Right ventricle myocardium inferior (tissue), 1 donor: ENCODE measurements at places on chromosomes 3 and 15.

DNA sequence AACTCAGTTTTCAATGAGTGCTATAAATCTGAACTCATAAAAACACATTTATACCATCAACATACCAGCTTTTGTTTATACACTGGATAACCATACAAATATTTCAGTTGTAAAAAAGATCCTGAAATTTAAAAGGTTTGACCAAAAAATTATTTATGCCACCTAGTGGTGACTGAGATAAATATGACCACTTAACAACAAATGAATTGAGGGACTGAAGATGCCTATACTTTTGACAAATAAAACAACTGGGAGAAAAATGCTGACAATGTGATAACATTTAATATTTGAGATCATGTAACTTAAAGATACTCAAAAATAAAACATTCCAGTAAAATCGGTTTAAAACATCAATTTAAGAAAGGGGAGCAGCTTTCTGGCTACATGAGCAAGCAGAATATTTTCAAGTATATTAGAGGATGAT is 30.4 kb downstream of the ATG3 start:
- no peak for DNase-seq

- DNase-seq, result no peak
Observed at GRCh38 chr15:80405970-80406369, 1.8 kb downstream of the ARNT2 start.

DNA sequence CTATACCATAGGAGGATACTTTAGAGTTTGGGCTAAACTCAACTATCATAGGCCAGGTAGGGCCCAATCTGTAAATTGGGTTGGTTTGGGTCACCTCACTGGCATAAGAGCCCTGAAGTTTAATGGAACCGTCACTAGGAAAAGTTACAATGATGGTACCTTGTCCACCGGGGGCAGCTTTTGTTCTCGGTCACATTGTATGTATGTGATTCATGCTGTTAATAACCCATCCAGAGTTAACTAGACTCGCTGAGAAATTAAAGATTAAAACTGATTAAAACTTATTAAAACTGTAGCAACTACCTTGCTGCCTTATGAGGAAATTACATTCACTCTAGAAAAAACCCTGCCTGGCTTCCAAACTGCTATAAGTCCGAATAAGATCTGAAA is 145.0 kb upstream of the TMCO5A start:
- no peak for DNase-seq

- DNase-seq, result no peak
Observed at GRCh38 chr15:64747578-64747977, 27.8 kb downstream of the RBPMS2 start.

GRCh38 chr3:133469140-133469731 is 69.4 kb downstream of the BFSP2 start:
- DNase-seq, result no peak

- DNase-seq, result no peak
Observed at GRCh38 chr3:47515864-47516319, 2.4 kb upstream of the ELP6 start.

- DNase-seq, result no peak
Observed at GRCh38 chr3:169337500-169338078, 325.9 kb downstream of the MECOM start.

DNA sequence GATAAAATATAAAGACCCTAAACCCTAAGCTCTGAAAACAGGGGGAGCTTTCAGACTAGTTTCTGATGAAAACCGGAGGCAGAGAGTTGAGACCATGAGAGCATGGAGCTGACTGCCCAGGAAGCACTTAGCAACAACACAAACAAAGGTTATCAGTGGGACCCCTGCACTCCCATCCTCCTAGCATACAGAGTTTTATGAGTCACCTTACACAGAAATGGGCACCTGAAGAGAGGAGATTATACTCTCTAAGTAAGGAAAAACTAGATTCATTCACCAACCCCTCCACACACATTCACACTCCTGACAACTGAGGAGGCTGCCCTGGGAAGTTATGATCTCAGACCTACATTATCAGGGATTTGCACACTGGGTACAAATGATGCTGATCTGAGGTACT is 261.7 kb downstream of the ULK4 start:
- no peak for DNase-seq

- no peak for DNase-seq
Observed at GRCh38 chr15:85443046-85443445, 62.6 kb downstream of the AKAP13 start.

DNA sequence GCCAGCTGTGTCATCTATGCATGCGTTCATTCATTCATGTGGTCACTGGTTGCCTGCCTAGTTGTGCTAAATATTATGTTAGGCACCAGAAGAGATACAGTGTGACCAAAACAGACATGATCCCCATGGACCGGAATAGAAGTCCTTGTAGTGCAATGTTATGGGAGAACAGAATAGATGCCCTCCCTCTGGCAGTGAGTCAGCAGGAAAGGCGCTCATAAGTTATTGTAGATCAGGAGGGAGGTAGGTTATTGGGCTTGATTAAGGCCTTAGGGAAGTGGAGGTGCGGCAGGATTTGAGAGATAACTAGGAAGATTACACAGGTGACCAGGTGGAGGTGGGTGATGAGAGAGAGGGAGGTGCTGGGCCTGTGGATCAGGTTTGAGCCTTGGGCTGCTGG is 5.2 kb downstream of the MCTP2 start:
- no peak for DNase-seq

DNA sequence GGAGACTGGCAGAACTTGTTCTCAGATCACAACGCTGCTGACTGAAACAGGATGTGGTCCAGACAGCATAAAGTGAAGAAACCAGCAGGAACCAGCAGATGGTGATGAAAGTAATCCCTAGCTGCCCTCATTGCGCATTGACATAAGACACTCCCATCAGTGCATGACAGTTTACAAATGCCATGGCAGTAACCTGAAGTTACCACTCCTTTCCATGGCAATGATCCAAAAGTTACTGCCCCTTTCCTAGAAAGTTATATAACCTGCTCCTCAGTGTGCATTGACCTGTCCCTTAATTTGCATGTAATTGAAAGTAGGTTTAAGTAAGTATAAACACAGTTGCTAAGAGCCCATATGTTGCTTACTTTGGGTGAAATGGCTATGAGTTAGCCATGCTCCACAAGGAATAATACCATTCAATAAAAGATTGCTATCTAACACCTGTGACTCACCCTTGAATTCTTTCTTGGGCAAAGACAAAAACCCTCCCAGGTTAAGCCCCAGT is 149.1 kb upstream of the CD96 start:
- no peak for DNase-seq

DNA sequence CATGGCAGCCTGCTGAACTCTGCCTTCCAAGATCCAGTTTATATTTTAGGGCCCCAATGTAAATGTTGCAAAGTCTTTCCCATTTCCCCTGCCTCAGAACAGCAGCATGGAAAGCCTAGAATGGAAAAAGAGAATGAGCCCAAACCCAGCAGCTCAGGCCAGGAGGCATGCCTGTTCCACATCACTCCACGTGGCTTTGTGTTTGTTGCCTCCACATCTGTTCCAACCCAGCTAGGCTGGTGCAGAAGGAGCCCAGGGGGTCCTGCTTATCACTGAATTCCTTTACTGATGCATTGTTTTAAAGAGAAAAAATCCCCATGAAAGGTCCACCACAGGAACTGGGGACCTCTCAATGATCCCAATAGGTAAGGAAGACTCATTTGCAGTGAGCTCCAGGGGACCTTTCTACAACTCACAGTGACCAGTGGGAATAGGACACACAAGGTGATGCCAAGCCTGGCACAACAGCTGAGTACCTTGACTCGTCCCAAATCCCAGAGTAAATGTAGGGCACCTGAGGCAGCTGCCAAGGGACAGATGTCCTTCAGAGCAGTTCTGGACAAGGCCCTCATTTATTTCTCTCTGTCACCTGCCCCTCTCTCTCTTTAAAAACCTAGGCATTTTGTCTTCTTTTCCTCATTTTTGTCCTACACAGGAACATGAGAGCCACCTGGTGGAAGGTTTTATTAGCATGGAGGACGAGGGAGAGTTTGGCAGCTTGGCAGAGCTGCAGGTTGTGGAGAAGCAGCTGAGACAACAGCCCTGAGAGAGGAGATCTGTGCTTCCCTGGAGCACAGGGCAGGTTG is 41.7 kb upstream of the ADAMTS17 start:
- DNase-seq, result no peak

DNA sequence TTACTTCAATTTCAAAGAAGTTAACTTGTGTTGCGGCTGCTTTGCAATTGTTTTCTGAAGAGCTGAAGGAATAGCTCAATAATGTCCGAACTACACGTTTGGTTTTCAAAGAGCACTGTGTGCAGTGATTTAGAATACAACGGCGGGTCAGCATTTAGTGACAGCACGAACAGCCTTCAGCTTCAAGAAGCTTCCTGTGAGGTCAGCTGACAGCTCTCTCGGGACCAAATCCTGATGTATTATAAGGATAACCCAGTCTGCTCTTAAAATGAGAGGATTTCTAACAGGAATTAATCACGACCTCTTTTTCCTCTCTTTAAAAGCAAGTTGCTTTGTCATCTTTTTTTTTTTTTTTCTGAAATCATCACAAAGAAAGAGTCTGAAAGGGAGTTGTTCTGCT is 97.9 kb upstream of the UNC13C start:
- peak; percentile 61 for DNase-seq

- DNase-seq, result no peak
Observed at GRCh38 chr15:51444807-51445206, 103.4 kb downstream of the GLDN start.

GRCh38 chr3:61724183-61724582 is 162.8 kb downstream of the PTPRG start:
- no peak for DNase-seq

DNA sequence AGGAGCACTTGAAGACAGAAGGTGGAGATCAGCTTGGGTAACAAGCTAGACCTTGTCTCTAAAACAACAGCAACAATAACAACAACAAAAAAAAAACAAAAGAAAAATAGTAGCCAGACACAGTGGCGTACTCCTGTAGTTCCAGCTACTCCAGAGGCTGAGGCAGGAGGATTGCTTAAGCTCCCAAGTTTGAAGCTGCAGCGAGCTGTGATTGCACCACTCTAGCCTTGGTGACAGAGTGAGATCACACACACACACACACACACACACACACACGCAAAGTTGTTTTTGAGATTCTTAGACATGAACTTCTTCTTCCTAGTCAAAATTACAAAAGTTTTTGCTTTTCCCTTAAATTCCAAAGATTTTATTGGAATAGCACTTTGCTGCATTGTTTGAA is 93.0 kb upstream of the IGSF10 start:
- peak; percentile 57 for DNase-seq

- no peak for DNase-seq
Observed at GRCh38 chr3:34000301-34000700, 201.9 kb downstream of the PDCD6IP start.

DNA sequence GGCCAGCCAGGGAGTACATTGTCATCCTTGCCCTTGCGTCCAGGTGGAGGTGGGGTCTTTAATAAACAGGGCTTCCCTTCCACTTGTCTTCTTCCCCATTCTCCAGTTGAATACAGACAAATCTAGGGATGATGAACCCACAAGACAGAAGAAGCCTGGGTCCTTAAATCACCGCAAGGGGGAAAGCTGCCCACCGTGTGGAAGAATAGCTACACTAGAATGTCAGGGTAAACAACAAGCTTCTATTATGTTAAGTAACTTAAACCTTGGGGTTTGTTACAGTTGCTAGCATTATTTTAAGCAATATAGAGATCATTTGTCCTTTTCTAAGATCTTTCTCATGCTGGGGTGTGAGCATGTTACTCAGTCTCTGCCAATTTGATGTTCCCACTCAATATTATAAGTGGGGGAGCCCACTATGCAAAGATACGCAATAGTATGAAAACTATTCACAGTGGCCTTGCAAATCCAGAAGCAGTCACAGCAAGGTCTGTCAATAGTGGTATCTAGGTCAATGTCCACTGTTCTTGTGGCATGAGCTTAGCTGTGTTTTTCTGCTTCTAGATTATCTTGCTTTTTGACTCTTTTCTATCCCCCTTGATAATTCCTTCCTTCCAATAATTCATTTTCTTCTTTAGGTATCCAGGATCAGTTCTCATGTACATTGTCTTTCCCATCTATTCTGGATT is 12.0 kb upstream of the PCCB start:
- no peak for DNase-seq

- no peak for DNase-seq
Observed at GRCh38 chr3:177362626-177363025, 165.3 kb upstream of the TBL1XR1 start.

- no peak for DNase-seq
Observed at GRCh38 chr3:67462187-67462586, 192.2 kb downstream of the SUCLG2 start.

GRCh38 chr15:80500021-80500420 is 95.8 kb downstream of the ARNT2 start:
- DNase-seq, result no peak

DNA sequence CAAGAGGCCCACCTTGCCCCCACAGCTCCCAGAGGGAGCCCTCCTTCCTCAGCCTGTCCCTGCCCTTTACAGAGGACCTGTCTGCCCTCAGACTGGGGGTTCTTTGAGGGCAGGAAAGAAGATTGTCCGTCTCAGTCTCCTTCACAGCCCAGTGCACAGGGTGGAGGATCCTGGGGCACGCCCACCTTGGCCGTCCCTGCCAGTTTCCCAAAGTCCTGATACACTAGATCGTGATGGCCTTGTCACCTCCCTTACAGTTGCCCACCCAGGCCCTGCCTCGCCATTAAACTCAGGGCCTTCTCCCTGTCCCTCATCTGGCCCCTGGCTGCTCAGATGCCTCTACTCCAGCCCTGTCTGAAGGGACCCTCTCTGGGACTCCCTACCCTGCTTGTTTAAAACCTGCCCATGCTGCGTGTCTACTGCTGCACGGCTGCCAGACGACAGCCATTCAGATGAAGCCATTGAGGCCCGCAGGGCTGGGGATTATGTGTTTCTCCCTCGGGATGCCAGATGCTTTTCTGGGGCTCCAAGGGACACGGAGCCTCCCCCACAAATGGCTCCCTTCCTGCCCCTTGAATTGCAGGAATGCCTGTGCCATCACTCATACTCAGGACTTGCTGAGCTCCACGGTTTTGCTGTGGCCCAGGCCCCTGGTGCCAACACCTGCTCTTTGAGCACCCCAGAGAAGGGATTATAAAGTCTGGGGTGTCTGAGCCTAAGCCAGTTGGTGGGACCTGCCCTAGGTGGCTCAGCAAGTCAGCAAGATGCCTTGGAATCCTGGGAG is 27.8 kb downstream of the ACSBG1 start:
- no peak for DNase-seq

DNA sequence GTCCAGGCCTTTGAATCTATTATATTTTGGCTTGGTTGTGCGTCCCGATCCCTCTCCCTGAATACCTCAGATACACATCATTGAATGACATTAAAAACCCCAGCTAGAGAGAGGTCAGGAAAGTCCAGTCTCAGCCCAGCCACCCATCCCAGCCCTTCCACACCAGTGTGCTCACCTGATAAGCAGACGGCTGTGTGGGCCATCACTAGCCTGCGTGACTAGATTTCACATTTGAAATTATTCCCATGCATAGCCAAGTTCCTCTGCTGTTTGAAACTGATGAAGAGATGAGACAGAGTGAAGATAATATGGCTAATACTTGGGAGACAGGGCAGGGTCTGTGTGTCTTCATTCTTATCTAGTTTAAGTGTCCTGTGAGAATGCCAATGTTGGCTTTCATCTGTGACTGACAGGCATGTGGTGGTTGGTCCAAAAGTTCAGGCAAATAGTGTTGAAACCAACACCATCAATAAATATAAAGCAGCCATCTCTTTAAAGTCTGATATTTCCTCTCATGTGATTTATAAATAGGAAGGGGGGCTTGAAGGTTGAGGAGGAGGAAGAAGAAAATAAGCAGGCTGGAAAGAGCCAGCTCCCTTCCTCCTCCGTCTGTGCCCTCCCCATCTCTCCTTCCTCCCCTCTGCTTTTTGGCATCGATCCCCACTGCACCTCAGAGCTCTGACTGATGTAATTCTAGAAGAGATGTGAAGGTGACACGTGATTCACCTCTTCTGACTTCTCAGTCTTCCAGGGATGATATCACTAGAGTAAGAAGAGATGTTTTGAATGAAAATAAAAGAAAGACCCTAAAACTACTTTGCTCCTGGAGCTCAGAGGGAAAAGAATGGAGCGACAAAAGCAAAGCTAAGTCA is 5.1 kb downstream of the FAM43A start:
- DNase-seq, result no peak
